Muscle of arm (tissue), 14 donors: ENCODE measurements at places on chromosomes 6 and 20. TPM values are rescaled to one million over a fixed set of nuclear protein-coding genes. Genes with fewer than 3 reads are reported as not detected.

Gene EMILIN3
- polyA plus RNA-seq = 28.1 TPM

Gene SLC17A2
- not detected for polyA plus RNA-seq

Gene WFDC12
- not detected for polyA plus RNA-seq

- DNase-seq = no peak
Measured at GRCh38 chr6:86017236-86017635, 374.6 kb upstream of the SYNCRIP start.

- no peak for DNase-seq
Measured at GRCh38 chr6:15077006-15077405, 168.9 kb upstream of the JARID2 start.

- peak; percentile 13 for DNase-seq
Measured at GRCh38 chr20:24027229-24027628, 38.6 kb upstream of the GGTLC1 start.

- no peak for DNase-seq
Measured at GRCh38 chr6:111406200-111406721, 76.8 kb downstream of the REV3L start.

GRCh38 chr6:31622684-31623091 lies 2.2 kb downstream of the PRRC2A start:
- DNase-seq = no peak

GRCh38 chr6:63272397-63272796 lies 47.4 kb downstream of the LGSN start:
- DNase-seq = peak; percentile 22

- DNase-seq = peak; percentile 67
Measured at GRCh38 chr6:37141281-37142049, 28.5 kb upstream of the PIM1 start.
